ENCODE measurements at places on chromosomes 4 and X.
A peak's percentile ranks its signal among the peaks of the same experiment; 100 is the strongest.

DNA sequence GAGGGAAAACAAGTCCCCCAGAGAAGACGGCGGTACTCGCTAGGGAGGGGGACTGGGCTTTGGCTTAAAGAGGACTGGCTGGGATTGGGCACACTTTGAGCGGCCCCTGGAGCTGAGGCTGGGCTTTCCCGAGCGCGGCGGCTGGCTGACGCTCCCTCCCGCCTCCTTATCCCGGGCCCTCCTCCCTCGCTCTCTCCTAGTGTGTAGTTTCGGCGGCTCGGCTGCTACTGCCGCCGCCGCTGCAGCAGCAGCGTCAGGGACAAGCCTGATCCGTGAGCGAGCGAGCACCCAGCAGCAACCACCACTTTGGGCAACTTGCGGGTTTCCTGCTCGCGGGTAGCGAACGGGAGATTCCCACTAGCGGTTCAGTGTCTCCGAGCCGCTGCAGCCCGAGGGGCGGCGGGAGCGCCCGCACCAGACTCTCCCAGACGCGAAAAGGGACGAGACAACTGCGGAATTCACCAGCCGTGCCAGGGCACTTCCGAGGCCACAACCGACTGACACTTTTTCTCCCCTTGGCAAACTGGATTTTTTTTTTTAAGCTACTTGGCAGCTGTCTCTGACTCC is 632 bp upstream of the PCDH7 start:
- peak; percentile 65 for DNase-seq

- no peak for DNase-seq
Measured at GRCh38 chr4:114399105-114399504, 199.5 kb upstream of the UGT8 start.

DNA sequence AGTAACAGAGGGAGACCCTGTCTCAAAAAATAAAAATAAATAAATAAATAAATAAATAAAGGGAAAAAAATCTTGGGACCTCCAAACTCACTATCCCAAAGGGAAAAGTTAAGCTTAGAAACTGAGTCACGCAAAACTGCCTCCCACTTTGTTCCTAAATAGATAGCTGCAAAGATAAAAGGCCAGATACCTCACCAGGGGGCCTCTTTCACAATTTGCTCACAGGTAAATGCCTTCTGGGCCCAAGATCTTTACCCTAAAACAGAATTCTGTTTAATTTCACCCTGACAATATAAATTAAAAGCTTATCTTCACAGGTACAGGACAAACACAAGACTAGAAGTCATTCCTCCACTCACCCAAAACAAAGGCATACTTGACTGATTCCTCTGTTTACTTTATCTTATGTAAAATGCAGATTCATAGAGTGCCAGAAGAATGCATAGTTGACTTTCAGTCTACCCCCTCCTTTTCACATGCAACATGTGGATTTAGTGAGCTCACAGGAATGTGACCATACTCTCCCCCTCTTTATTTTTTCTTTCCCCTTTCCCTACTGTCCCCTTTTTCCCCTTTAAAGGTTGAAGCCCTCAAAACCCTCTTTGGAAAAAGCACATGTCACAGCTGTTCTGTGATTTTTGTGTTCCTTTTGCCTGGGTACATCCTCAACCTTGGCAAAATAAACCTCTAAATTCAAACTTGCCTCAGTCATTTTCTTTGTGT is 23.4 kb downstream of the ELF2 start:
- peak; percentile 29 for DNase-seq

- no peak for DNase-seq
Measured at GRCh38 chr4:148420397-148420796, 21.8 kb downstream of the NR3C2 start.

GRCh38 chr4:186939766-186940165 is 216.1 kb upstream of the FAT1 start:
- DNase-seq, result no peak

All from EL (cell line).